ENCODE measurements at places on chromosomes 7 and 10.

GRCh38 chr7:133827707-133828623 is 299.2 kb upstream of the LRGUK start:
- no peak for DNase-seq

GRCh38 chr10:95097805-95098204 is 28.5 kb upstream of the CYP2C8 start:
- no peak for DNase-seq

- DNase-seq, result no peak
Measured at GRCh38 chr7:6392712-6393666, 54.8 kb downstream of the DAGLB start.

GRCh38 chr10:127919418-127920271 is 12.7 kb downstream of the PTPRE start:
- no peak for DNase-seq

DNA sequence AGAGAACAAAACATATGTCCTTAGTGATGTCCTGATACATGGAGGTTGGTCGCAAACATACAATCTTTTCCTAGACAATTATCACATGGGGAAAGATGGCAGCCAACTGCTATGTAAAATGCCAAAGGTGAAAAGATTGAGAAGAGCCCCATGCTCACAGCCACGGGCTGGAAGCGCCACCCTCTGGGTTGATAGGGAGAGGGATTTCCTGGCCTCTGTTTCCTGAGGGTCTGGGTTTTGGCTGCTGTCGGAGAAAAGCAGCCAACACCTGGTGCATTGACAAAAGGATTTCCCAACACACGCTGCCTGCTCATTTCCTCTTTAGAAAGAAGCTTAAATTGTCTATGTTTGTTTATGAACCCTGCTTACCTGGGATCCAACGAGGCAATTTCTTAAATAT is 43.8 kb downstream of the ITIH5 start:
- no peak for DNase-seq

DNA sequence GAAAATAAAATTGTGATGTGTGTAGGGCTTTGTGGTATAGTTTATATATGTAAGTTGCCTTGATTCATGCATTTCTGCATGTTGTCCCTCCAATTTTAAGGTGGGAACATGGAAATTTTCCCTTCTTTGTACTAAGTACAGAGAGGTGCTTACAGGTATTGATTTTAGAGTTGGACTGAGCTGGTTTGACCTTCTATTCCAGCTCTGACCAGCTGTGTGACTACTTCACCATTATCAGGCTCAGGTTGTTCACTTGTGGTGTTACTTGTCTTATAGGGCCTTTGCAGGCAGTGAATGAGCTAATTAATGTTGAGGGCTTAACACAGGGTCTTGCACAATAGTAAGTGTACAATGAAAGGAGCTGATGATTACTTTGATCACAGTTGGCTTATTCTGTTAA is 16.3 kb downstream of the ZNF804B start:
- DNase-seq, result no peak

GRCh38 chr7:38796626-38797501 is 112.1 kb downstream of the VPS41 start:
- peak; percentile 22 for DNase-seq

DNA sequence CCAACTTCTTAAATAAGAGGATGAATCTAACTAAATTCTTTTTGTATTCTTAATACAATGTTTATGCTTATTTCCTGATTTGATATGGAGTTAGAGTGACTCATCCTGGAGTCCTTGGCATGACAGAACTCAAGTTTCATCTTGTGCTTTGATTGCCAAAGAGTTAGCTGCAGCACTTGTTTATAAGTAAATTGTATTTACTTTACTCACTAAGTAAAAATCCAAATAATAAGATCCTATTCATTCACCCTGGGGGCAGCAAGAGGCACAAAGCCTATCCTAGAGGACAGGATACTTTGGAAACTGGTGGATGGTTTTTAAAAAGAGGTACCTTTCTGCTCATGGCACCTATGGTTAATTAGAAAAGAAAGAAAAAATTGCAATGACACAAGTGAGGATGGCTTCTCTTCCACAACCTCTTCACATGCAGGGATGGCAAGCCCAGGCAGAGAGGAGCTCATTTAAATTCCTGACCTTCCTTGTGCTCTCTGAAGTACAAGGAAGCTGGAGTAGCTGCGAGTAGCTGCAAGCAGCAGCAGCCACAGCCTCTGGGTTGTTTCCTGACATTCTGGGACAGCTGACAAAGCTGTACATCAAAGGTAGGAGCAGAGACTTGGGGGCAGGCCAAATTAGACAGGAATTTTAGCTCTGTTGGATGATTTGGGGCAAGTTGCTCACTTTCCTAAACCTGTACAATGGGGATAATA is 28.5 kb upstream of the CROT start:
- no peak for DNase-seq

DNA sequence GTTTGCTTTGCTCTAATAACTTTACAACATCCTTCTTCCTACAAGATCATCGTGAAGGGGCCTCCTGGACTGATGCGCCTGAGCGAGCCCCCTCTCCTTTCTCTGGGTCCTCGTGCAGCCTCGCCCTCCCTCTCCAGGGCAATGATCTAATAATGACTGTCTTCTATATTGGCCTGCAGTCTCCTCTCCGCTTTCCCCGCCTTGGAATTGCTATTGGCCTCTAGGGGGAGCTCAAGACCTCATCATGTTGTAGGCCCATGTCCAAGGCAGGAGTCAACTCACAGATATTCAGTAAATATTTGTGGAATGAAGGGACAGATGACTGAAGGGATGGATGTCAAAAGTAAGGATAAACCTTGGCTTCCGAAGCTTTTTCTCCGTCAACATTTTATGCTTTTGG is 1180.3 kb downstream of the TYW1 start:
- no peak for DNase-seq

GRCh38 chr10:11355592-11355991 is 255.9 kb downstream of the USP6NL start:
- no peak for DNase-seq

DNA sequence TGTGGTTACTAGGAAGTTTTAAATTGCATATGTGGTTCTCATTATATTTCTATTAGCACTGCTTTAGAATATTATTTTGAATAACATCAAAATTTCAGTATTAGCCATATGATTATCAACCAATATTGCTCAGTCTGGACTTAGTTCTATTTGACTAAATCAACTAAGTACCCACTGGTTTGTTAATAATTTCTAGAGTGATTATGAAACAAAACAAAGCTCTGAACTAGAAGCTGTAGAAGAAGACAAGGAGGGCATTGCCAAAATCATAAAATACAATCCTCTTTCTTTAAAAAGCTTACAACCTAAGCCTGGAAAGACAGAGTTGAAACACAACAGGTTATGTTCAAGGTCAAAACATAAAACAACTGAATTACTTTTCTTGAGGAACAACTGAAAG is 204.7 kb downstream of the KMT2C start:
- DNase-seq, result no peak

DNA sequence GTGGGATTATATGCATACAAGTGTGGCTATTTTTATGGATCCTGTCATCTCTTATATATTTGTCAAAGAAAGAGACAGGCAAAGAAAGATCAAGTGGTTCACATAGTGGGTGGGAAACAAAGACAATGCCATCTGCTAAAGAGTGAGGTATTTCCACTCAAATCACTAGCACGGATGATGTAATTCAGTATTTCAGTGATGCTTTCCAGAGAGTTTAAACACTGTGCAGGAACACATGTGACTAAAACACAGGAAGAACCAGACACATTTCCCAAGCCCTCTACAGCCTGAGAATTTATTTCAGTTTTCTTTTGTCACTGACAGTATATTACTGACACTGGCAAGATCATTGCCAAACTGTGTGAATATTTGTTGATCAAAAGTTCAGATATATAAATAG is 885.7 kb upstream of the CELF2 start:
- no peak for DNase-seq

- no peak for DNase-seq
Measured at GRCh38 chr10:11603741-11604140, 7.7 kb downstream of the USP6NL start.

DNA sequence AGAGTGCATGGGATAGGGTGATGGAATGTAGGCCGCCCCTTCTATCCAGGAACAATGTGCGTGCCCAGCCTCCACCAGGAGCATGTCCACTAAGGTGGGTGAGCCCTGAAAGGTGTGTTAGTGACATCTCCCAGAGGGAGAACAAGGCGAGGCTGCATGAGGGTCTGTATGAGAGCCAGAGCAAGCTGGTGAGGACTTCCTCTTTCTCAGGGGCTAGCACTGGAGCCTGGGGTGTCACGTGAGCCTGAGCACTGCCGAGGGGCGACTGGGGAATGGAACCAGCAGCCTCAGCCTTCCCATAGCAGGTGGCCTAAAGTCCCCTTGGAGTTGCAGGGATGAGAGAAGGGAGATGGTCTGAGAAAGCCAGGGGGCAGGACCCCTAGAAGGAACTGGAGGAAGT is 156.3 kb upstream of the COBL start:
- no peak for DNase-seq

DNA sequence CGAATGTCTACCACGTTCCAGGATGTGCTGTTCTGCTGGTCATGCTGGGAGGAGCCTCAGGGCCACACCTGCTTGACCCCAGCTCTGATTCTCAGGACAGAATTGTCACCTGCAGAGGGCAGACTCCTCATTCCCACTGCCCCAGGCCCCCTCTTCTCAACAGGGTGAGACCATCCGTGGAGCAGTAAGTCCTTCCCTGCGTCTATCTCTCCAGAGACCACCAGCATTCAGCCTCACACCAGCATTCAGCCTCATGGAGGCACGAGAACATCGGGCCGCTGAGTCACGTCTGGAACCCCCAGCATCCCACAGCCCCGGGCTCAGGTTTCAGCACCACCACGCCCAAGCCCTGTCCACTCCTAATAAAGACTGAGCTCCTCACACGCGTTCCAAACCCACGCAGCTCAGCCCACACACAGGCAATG is 273.4 kb downstream of the DIP2C start:
- no peak for DNase-seq

- no peak for DNase-seq
Measured at GRCh38 chr10:70034232-70034631, 18.4 kb upstream of the MACROH2A2 start.

GRCh38 chr10:49282306-49282705 is 16.7 kb upstream of the C10orf71 start:
- no peak for DNase-seq

DNA sequence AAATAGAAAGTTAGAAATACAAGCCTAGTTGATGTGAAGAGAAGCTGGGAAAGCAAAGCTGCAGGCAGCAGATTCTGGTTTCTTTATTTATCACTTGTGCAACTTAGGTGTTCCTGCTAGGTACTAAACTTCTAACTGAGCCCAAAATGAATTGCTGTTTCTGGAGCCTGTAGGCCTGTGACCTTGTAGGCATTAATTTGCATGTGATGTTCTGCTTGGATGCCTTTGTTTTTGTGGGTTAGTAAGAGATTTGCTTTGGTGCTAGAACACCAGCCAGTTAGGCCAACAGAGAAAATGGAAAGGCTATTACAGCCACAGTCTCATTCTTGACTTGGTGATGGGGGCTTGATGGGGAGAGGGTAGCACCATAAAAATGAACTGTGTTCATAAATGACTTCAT is 370.7 kb downstream of the PPP1R3A start:
- no peak for DNase-seq

- DNase-seq, result no peak
Measured at GRCh38 chr7:73707045-73707631, 12.3 kb downstream of the STX1A start.

DNA sequence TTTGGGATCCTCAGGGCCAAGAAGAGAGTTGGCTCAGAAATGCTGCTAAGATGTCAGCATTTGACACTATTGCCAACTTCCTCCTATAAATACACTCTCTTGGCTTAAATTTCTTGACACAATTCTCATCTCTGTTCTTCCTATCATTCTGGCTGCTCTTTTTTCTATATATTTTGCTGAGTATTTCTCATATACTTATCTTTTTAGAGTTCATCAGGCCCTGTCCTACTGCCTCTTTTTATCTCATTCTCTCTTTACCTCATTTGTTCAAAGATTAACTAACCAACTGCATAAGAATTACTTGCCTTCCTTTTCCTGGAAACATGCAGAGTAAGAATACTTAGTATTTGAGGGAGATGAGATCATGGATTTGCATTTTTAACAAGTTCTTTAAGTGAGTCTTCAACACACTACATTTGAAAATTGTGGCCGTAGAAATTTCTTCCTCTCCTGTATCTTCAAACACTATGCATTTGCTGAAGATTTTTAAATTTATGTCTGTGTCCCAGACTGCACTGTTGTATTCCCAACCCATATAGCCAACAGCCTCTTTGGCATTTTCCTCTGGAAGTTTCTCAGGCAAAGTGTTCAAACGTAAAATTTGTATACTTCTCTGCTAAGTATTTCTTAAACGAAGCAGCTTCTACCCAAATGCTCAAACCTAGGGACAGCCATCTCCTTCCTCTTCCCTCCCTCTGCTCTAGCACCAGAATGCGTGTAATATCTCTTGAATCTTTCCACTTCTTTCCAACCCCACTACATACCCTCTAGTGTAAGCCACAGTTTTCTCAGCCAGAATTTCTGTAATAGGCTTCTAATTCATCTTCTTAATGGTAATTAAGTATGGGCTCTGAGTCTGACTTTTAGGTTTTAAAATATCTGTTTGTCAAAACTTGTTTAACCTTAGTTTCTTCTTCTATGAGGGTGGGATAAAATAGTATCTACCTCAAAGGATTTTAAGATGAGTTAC is 35.5 kb downstream of the ARL4A start:
- no peak for DNase-seq
